NK-92 treated with Interleukin-12 subunit alpha and Interleukin-12 subunit beta, amount 100 ng/mL, for 24 hours (cell line): ENCODE measurements at places on chromosomes 16 and 17.

DNA sequence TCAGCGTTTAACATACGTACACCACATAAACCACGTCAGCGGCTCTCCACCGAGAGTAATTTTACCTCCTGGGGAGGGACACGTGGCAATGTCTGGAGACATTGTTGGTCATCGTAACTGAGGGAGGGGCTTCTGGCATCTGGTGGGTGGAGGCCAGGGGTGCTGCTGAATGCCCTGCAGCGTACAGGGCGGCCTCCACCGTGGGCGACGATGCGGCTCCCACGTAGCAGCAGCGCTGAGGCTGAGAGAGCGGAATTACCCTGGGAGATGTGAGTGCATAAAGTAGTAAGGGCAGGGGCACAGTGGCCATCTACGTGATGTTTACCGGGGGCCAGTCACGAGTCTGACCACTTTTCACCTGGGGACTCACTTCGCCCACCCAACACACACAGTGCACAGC lies 212.4 kb downstream of the RBFOX3 start:
- no peak for DNase-seq

- no peak for DNase-seq
These were observed 265.9 kb downstream of the SLC39A11 start for GRCh38 chr17:72826602-72827001.

GRCh38 chr16:19700319-19700781 lies 17.7 kb downstream of the KNOP1 start:
- DNase-seq = no peak

DNA sequence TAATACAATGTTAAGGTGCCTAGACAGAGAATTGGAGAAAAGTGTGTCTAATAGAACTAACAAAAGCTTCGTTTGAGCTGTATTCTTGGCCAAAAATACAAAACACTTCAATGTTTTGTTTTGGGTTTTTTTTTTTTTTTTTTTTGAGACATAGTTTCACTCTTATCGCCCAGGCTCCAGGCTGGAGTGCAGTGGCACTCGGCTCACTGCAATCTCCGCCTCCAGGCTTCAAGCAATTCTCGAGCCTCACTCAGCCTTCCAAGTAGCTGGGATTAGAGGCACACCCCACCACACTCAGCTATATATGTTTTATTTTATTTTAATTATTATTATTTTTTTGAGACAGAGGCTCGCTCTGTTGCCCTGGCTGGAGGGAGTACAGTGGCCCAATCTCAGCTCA lies 38.3 kb upstream of the CARMIL2 start:
- no peak for DNase-seq

DNA sequence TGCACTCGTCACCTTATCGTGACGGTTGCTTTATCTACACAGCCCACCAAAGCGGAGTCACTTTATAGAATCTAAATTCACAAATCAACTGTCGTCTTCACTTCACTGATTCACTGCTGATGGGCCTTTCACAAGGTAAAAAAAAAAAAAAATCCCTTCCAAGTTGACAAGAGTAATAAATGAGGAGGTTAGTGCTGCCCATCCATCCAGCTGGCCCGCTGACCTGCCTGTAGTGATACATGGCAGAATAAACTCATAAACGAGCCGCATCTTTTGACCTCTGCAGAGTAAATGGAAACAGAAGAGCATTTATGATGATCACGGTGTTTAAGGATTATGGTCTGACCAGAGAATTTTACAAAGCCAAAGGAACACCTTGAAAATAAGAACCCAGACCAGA lies 227.3 kb upstream of the IRX5 start:
- no peak for DNase-seq

- DNase-seq = no peak
These were observed 81.8 kb upstream of the CCL2 start for GRCh38 chr17:34173241-34173640.

DNA sequence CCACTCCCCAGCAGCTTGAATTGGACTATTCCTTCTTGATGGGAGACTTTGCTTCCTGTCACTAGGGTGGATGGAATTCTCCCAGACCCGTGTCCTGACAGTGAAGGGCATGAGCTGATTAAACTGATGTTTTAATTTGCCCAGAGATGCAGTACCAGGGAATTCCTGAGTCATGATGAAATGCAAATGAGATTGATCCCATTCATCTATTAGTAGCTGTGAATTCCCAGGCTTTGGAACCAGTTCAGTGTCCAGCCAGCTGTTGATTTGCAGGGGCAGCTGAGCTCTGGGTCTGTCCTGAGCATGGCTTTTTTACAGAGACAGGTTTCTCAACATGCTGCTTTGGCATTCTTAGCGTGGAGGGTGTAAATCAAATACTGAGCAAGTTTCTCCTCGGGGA lies 157.9 kb downstream of the PITPNC1 start:
- DNase-seq = no peak

- DNase-seq = no peak
These were observed 299.3 kb downstream of the XYLT1 start for GRCh38 chr16:17171250-17172143.

DNA sequence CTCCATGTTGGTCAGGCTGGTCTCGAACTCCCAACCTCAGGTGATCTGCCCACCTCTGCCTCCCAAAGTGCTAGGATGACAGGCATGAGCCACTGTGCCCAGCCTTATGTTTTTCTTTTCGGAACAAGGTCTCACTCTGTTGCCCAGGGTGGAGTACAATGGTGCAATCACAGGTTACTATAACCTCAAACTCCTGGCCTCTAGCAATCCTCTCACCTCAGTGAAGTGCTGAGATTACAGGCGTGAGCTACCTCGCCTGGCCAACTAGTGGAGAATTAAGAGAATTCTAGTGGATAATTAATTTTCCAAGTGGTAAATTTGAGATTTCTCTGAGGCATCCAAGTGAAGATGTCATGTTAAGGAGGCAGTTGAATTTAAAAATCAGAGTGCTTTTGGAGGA lies 2.9 kb upstream of the FBXO47 start:
- DNase-seq = no peak

- no peak for DNase-seq
These were observed 919 bp upstream of the DHRS7C start for GRCh38 chr17:9792181-9792840.

DNA sequence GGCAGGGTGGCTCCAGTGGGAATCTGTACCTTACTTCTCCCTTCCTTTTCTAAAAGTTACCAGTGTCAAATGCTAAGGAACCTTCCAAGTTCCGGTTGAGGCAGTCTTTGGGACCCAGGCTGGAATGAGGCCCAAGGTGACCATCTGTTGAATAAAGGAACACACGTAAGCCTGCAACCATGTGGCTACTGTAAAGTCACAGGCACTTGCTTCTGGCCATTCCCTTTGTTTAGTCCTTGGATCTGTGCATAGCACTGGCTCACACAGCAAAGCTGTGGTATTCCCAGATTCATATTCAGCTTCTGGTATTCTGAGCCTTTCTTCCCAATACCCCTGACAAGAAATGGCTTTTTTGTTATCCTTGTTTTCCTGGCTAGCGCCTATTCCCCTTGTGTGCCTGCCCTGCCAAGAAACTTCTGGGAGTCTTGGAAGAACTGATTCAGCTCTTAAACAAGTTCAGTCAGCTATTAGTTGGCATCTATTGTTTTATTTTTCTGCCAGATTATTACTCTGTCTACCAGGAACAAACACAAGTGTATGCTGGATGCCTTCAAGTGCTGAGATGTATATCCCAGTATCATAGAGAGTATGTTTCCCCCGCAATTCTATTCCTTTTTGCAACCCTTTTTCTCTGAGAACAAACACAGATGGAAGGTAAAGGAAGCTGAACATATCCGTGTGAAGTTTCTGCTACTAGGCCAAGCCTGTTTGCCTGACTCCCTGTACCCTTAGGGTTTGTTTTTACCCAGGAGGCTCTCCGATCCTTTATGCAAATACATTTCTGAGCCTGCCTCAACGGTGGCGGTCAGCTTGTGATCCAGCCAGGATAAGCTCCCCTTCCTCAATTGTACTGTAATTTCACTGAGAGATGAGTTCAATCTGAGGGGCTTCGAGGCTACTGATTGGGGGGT lies 13.2 kb downstream of the TMEM238L start:
- no peak for DNase-seq

DNA sequence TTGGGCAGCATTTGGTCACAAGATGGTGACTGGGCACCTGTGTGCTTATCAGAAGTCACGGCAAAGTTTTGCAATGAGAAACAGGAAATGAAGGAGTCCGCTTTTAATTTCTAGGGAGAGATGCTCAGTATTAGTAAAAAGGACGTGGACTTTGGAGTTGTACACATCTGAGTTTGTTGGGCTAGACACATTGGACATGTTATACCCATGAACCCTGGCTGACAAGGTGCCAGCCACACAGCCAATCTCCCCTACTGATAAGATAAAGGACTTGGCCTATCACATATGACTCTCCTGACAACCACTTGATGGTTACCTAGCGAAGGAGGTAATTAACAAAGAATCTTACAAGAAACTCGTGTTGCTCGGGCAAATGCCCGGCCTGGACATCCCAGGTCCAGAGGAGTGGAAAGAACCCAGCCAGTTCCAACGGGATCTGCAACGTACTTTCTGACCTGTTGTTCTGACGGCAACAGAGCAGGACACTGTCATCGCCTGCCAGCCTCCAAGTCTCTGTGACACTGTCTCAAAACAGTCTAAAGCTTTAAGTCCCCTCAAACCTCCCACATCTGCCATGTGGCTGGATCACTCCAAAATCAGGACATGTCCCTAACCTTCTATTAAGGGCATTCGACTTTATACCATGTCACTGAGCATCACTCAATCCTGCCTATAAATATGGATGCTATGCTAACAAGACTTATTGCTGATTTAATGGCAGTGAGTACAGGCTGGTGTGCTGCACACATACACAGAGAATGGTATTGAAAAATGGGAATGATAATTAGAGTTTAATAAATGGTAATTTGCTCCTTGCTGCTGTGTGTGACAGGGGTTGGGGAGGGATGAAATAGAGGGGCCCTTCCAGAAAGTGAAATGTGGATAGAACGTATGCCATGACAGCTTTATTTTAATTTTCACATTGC lies 47.6 kb upstream of the LYRM9 start:
- DNase-seq = no peak

GRCh38 chr16:65622151-65622550 lies 500.3 kb upstream of the CDH11 start:
- no peak for DNase-seq

- DNase-seq = no peak
These were observed 1.0 kb upstream of the HLF start for GRCh38 chr17:55263569-55264277.

- DNase-seq = no peak
These were observed 30.4 kb upstream of the CCL1 start for GRCh38 chr17:34393401-34393800.

GRCh38 chr16:26712876-26713275 lies 353.9 kb upstream of the C16orf82 start:
- DNase-seq = no peak

GRCh38 chr16:57349212-57350031 lies 9.2 kb upstream of the CCL22 start:
- DNase-seq = no peak

- no peak for DNase-seq
These were observed 55.2 kb downstream of the PECAM1 start for GRCh38 chr17:64335486-64335885.

- DNase-seq = no peak
These were observed 3.8 kb downstream of the CIITA start for GRCh38 chr16:10880594-10881452.

- no peak for DNase-seq
These were observed 226.3 kb downstream of the WWOX start for GRCh38 chr16:78325468-78326352.

GRCh38 chr17:72334205-72334604 lies 213.4 kb downstream of the SOX9 start:
- no peak for DNase-seq

GRCh38 chr17:4035081-4035680 lies 70.9 kb upstream of the ATP2A3 start:
- DNase-seq = no peak
